ENCODE measurements at places on chromosomes 12 and 14. TPM values are rescaled to one million over a fixed set of nuclear protein-coding genes. Genes with fewer than 3 reads are reported as not detected.

The PIWIL1 gene
- not detected for total RNA-seq

DNA sequence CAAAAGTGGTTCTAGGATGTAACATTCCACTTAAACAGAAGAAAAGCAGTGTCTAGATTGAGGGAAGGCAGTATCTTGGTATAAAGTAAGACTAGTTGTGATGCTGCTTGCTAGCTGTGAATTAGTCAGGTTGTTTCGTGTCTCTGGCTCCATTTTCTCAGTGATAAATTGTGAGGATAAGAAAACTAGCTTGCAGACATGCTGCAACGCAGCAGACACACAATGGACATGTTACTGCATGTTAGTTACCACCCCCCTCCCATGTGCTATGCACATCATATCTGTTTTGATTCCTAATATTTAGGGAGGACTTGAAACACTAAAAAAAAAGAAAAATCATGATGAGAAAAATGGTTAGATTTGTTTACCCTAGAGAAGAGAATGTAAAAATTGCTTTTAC, 2.9 kb downstream of the CCNK start:
- H3K36me3 ChIP-seq = no peaks in the 10 kb centered on the region
- no peak for DNase-seq
- H3K4me1 ChIP-seq = peaks cover 36% of the 10 kb centered on the region
- H3K27ac ChIP-seq = no peak overlapping the region

The AMN gene
- total RNA-seq = 0.44 TPM

The SSTR1 gene
- total RNA-seq = not detected

- no peaks in the 10 kb centered on the region for H3K4me1 ChIP-seq
- no peaks in the 10 kb centered on the region for H3K36me3 ChIP-seq
- H3K27me3 ChIP-seq = no peaks in the 10 kb centered on the region
- no peak overlapping the region for H3K27ac ChIP-seq
Observed at GRCh38 chr12:90622431-90622830, 332.5 kb downstream of the CCER1 start.

The VAMP1 gene
- 40.7 TPM for total RNA-seq

- H3K27me3 ChIP-seq = no peaks in the 10 kb centered on the region
- no peak overlapping the region for H3K4me3 ChIP-seq
- H3K27ac ChIP-seq = no peak overlapping the region
- H3K4me1 ChIP-seq = no peaks in the 10 kb centered on the region
Observed at GRCh38 chr14:50501642-50502041, 30.7 kb downstream of the MAP4K5 start.

GRCh38 chr12:52335598-52336262, 14.5 kb upstream of the KRT83 start:
- DNase-seq = no peak
- H3K36me3 ChIP-seq = no peaks in the 10 kb centered on the region
- H3K4me3 ChIP-seq = no peak overlapping the region
- H3K27ac ChIP-seq = no peak overlapping the region

The NINJ2 gene
- 3.1 TPM for total RNA-seq

- DNase-seq = no peak
- peaks cover 37% of the 10 kb centered on the region for H3K4me1 ChIP-seq
- H3K4me3 ChIP-seq = peak overlapping the region; percentile 9
- peaks cover 18% of the 10 kb centered on the region for H3K36me3 ChIP-seq
- no peaks in the 10 kb centered on the region for H3K27me3 ChIP-seq
Observed at GRCh38 chr14:35202195-35202594, 79.8 kb downstream of the PRORP start.

DNA sequence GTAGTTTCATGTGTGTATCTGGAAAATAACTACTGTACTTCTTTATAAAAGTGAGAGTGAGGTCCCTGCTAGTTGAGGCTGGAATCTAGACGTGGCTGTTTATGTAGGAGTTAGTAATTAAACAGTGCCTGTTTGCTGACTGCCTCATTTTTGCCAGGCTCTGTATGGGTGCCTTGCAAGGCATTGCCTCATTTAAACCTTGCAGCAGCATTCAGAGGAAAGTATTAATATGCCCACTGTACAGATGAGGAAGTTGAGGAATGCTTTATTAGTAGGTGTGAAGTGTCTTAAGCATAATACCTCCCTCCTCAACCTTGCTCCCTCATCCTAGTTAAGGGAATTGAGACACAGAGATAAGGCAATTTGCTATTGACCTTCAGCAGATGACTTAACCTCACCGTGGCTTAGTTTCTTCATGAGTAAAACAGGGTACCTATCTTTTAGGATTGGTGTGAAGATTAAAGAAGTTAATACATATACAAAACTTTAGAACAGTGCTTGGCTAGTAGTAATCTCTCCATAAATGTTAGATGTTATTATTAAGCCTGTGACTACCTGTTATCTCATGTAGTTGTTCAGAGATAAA, 28.7 kb downstream of the PPM1A start:
- H3K4me1 ChIP-seq = peaks cover 27% of the 10 kb centered on the region
- H3K27me3 ChIP-seq = no peaks in the 10 kb centered on the region
- no peak for DNase-seq
- no peak overlapping the region for H3K4me3 ChIP-seq
- H3K36me3 ChIP-seq = peaks cover 21% of the 10 kb centered on the region

- peaks cover 10% of the 10 kb centered on the region for H3K27me3 ChIP-seq
- H3K4me1 ChIP-seq = peaks cover 9% of the 10 kb centered on the region
- no peaks in the 10 kb centered on the region for H3K36me3 ChIP-seq
Observed at GRCh38 chr14:75404847-75405246, 23.0 kb upstream of the JDP2 start.

The EPYC gene
- not detected for total RNA-seq

DNA sequence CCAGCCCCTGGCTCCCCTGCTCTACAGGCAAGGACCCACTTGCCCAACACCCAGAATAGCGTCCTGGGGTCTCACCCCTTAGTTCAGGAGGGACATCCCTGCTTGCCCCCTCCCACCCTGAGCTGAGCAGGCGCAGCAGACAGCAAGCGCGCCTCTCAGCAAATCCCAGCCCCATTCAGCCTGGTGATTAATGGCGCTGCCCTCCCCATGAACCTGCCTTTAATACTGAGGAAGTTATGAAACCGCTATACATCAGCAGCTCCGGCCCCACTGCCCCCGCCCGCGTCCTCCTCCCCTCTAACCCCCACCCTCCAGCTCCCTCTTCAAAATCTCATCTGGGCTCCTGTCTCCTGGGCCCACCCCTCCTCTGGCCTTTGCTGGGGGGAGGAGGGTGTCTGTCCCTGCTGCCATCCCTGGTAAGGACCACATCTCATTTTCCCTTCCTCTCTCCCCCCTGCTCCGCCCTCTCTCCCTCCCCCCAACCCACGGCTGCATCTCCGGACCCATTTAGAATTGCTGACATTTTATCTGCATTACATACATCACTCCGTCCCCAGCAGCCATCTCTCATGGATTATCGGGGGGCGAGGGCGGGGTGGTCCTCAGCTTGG, 7.1 kb upstream of the SMUG1 start:
- H3K36me3 ChIP-seq = no peaks in the 10 kb centered on the region
- peaks cover 6% of the 10 kb centered on the region for H3K4me1 ChIP-seq
- no peak overlapping the region for H3K27ac ChIP-seq
- peaks cover 67% of the 10 kb centered on the region for H3K27me3 ChIP-seq
- H3K4me3 ChIP-seq = no peak overlapping the region
- no peak for DNase-seq

DNA sequence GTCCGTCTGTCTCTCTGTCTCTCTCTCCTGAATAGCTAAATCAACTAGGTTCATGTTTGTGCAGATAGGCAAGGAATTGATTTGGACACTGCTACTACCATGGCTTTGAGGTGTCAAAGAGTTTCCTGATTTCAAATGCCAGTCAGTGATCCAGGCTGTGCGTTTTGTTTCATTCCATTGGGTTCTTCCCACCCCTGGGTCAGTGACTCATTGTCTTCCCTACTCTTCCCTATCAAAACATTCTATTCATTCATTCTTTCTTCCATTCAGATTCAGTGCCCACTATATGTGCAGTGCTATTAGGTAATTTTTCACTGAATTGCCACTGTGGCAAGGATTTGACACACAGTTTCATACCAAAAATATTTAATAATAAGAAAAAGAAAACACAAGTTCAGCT, 50.4 kb downstream of the RPH3A start:
- no peaks in the 10 kb centered on the region for H3K36me3 ChIP-seq
- no peak overlapping the region for H3K27ac ChIP-seq
- peaks cover 5% of the 10 kb centered on the region for H3K27me3 ChIP-seq
- no peaks in the 10 kb centered on the region for H3K4me1 ChIP-seq

- H3K27ac ChIP-seq = no peak overlapping the region
- H3K4me3 ChIP-seq = no peak overlapping the region
- H3K27me3 ChIP-seq = no peaks in the 10 kb centered on the region
- H3K36me3 ChIP-seq = no peaks in the 10 kb centered on the region
- no peak for DNase-seq
Observed at GRCh38 chr12:19997656-19998400, 370.5 kb upstream of the PDE3A start.

The KRT3 gene
- total RNA-seq = not detected

DNA sequence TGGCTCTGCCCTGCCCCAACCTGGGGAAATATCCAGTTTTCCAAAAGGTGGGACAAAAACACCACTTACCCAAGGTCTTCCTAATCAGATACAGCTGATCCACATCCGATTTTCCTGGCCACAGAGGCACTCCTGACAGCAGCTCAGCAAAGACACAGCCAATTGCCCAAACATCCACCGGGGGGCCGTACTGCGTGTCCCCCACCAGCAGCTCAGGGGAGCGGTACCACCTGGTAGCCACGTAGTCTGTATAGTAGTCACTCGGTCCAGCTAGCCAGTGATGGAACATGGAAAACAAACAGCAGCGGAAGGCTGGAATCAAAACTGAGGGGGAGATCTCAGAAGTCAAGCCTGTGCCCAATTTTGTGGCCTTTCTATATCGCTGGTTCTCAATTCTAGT, 28.8 kb downstream of the DMAC2L start:
- H3K4me1 ChIP-seq = peaks cover 34% of the 10 kb centered on the region
- no peak overlapping the region for H3K4me3 ChIP-seq
- H3K36me3 ChIP-seq = peaks cover 8% of the 10 kb centered on the region
- H3K27me3 ChIP-seq = peaks cover 6% of the 10 kb centered on the region
- no peak overlapping the region for H3K27ac ChIP-seq
- DNase-seq = no peak

DNA sequence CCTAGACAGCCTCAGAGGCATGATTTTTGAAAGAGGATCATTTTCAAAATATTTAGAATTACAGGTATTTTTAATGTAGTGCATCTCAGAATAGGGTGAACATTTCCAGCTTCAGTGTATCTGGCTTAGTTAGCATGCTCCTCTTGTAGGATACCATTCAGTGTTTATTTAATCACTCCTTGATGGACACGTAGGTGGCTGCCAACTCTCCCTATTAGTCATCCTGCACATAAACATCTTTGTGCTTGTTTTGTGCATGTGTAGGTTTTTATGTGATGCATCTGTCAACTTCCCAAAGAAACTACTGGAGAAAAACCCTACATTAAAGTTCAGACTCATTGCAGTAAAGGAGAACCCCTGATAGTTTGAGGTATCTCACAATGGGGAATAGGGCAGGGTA, 52.5 kb upstream of the RBM19 start:
- H3K36me3 ChIP-seq = no peaks in the 10 kb centered on the region
- H3K4me1 ChIP-seq = no peaks in the 10 kb centered on the region
- H3K4me3 ChIP-seq = no peak overlapping the region
- peaks cover 2% of the 10 kb centered on the region for H3K27me3 ChIP-seq

DNA sequence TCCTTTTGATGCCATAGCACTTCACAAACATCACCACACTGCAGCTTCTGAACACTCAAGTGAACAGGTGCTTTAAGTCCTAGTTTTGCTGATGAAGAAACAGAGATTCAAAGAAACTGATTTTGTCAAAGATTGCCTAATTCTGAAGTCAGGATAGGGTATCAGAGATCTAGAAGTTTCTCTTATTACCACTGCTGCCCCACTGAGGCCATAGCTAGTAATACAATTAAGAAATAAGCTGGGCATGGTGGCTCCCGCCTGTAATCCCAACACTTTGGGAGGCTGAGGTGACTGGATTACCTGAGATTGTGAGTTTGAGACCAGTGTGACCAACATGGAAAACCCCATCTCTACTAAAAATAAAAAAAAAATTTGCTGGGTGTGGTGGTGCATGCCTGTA, 458.3 kb upstream of the SEL1L start:
- no peak overlapping the region for H3K4me3 ChIP-seq
- H3K27me3 ChIP-seq = no peaks in the 10 kb centered on the region
- no peak for DNase-seq
- peaks cover 3% of the 10 kb centered on the region for H3K4me1 ChIP-seq
- H3K27ac ChIP-seq = no peak overlapping the region
- H3K36me3 ChIP-seq = no peaks in the 10 kb centered on the region

DNA sequence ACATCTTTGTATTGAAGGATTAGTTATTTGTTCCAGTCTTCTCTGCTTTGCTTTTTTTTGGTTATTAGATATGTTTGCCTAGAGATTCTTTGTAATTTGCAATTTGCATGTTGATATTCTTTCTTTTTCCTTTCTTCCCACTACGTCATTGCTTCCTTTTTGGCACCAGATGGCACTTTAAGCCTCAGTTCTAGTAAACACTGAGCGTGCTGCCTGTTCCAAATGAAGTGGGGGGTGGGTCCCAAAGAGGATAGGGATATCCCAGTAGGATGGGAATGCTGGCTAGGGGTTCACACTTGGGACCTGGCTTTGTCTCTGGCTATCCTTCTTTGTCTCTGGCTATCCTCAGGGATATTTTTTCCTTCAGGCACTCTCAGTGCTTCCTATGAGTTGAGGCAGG, 17.0 kb downstream of the EAPP start:
- H3K36me3 ChIP-seq = peaks cover 65% of the 10 kb centered on the region
- no peak for DNase-seq
- H3K27ac ChIP-seq = no peak overlapping the region

DNA sequence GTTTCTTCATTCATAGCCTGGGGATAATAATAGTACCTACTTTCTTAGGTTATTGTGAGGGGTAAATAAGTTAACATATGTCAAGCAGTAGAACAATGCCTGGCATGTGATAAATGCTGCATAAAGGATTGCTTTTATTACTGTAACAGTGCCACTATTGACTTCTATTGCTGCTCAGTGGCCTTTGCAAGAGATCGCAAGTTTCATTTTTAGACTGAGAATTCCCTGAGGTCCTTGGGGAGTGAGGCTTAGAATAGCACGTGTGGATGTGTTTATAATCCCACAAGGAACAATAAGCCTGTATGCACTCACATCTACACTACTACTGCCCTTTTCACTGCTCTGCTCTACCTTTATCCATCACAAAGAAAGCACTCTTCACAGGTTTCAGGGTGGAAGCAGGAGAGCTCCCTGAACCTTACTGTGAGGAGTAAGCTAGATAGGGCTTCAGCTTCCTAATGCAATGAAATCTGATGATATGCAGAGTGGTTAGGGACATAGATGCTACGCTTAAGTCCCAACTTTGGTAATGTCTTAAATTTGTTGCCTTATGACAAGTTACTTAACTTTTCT, 302.6 kb downstream of the SNAPC1 start:
- H3K27ac ChIP-seq = no peak overlapping the region
- no peaks in the 10 kb centered on the region for H3K4me1 ChIP-seq
- peaks cover 14% of the 10 kb centered on the region for H3K27me3 ChIP-seq
- DNase-seq = no peak
- H3K36me3 ChIP-seq = no peaks in the 10 kb centered on the region
- no peak overlapping the region for H3K4me3 ChIP-seq

GRCh38 chr12:41983394-41983793, 161.3 kb downstream of the GXYLT1 start:
- no peak overlapping the region for H3K4me3 ChIP-seq
- no peak for DNase-seq
- no peak overlapping the region for H3K27ac ChIP-seq
- H3K4me1 ChIP-seq = no peaks in the 10 kb centered on the region
- H3K27me3 ChIP-seq = peaks cover 1% of the 10 kb centered on the region

GRCh38 chr14:51545396-51545795, 106.3 kb upstream of the FRMD6 start:
- H3K36me3 ChIP-seq = no peaks in the 10 kb centered on the region
- no peaks in the 10 kb centered on the region for H3K4me1 ChIP-seq
- peaks cover 17% of the 10 kb centered on the region for H3K27me3 ChIP-seq
- no peak overlapping the region for H3K27ac ChIP-seq

Data from activated T-helper 2 cell treated with anti-CD3 and anti-CD28 coated beads, Interferon-gamma antibody, Interleukin-2, Interleukin-4, amounts not matched to agents 10 μg/mL and 5 μg/mL and 100 μg/mL, durations not matched to agents 14 hours and 24 hours and 36 hours (primary cell).